ENCODE measurements at places on chromosomes 12 and 14. TPM values are rescaled to one million over a fixed set of nuclear protein-coding genes. Genes with fewer than 3 reads are reported as not detected.

DNA sequence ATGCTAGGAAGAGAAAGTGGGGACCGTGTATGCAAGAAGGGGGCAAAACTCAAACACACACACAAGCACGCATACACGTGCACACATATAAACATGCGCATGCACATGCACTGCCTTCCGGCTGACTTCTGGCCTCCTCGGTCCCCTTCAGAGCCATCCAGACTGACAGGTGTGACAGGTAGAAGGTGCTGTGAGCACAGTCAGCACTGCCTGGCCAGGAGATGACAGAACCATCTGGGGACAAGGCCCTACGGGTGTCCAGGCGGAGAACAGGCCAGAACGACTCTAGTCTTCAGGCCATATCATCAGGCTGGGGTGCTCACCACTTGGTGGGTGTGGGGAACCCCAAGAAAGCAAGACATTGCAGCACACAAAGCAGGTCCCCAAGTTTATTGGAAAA lies 7.3 kb downstream of the KRT83 start:
- H3K27me3 ChIP-seq: peaks cover 17% of the 10 kb centered on the region
- H3K36me3 ChIP-seq: no peaks in the 10 kb centered on the region
- no peaks in the 10 kb centered on the region for H3K4me1 ChIP-seq
- no peak overlapping the region for H3K27ac ChIP-seq

Gene VSX2
- total RNA-seq: not detected

Gene ACSM4
- total RNA-seq: not detected

- H3K4me1 ChIP-seq: no peaks in the 10 kb centered on the region
- H3K27ac ChIP-seq: no peak overlapping the region
- no peaks in the 10 kb centered on the region for H3K27me3 ChIP-seq
- H3K36me3 ChIP-seq: no peaks in the 10 kb centered on the region
Measured at GRCh38 chr12:130667421-130667960, 48.6 kb downstream of the RIMBP2 start.

GRCh38 chr12:65961190-65962035 lies 137.1 kb downstream of the HMGA2 start:
- no peak for DNase-seq
- no peak overlapping the region for H3K4me3 ChIP-seq
- H3K36me3 ChIP-seq: no peaks in the 10 kb centered on the region
- H3K27ac ChIP-seq: no peak overlapping the region
- H3K27me3 ChIP-seq: no peaks in the 10 kb centered on the region

DNA sequence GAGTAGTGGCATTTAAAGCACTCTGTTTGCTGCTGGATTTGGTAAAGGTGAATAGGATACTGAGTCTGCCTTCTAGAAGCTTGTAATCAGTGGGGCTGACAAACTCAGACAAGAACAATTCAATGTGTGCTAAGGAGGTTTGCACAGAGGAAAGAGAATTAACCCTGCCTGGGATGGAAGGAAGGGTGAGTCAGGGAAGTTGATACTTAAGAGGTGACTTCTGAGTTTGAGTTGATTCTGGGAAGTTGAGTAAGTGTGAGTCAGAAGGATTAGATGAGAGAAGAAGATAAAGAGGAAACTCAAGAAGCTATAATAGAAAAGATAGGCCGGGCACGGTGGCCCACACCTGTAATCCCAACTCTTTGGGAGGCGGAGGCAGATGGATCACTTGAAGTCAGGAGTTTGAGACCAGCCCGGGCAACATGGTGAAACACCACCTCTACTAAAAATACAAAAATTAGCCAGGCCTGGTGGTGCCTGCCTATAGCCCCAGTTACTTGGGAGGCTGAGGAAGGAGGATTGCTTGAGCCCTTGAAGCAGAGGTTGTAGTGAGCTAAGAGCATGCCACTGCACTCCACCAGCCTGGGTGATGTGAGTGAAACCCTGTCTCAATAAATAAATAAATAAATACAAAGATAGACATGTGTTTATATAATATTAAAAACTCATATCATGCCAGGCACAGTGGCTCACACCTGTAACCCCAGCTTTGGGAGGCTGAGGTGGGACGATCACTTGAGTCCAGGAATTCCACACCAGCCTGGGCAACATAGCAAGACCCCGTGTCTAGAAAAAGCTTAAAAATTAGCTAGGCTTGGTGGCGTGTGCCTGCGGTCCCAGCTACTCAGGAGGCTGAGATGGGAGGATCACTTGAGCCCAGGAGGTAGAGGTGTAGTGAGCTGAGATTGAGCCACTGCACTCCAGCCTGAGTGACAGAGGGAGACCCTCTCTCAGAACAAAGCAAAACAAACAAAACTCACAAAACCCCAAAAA lies 126.8 kb upstream of the CPM start:
- no peaks in the 10 kb centered on the region for H3K36me3 ChIP-seq
- no peak overlapping the region for H3K27ac ChIP-seq
- no peak for DNase-seq
- H3K4me1 ChIP-seq: no peaks in the 10 kb centered on the region
- H3K27me3 ChIP-seq: no peaks in the 10 kb centered on the region
- H3K4me3 ChIP-seq: no peak overlapping the region

DNA sequence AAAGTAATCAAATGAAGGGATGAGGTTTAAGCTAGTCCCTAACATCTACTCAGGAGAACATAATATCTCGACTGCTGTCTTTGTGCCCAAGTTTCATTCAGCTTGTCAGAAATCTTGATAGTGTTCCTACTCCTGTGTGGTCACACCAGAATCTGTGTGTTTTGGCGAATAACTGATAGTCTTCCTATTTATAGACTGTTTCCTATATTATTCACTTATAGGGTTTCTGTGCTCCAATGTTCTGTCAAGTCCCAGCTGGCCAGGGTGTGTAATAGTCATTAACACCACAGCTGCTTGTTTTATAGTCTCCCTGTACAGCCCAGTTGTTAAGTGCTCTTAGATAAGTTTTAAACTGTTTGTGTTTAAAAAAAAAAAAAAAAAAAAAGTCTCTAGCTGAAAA lies 45.9 kb downstream of the GPR135 start:
- no peaks in the 10 kb centered on the region for H3K36me3 ChIP-seq
- H3K4me3 ChIP-seq: no peak overlapping the region
- no peak overlapping the region for H3K27ac ChIP-seq
- H3K27me3 ChIP-seq: no peaks in the 10 kb centered on the region
- peaks cover 5% of the 10 kb centered on the region for H3K4me1 ChIP-seq

DNA sequence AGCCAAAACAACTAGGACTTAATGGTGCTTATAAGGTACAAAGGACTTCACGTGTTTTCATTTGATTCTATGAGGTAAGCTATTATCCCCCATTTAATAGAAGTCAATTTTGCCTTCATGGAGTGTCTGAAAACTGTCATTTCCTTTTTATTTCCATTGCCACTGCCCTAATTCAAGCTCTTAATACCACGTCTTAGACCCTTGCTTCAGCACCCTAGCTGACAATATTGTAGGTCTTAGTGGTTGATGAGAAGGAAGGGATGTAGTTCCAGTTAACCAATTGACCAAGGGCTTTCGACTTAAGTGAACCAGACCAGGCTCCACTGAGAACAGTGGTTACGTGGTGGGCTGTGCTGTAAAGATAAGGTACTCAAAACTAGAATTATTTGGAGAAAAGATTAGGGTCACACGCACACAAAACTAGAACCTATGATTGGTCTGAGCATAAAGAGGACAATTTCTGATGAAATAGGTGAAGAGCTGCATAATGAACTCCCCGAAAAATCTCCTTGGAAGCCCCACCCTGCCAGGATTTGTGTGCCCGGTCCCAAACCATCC lies 9.6 kb upstream of the ASIC1 start:
- peaks cover 3% of the 10 kb centered on the region for H3K27me3 ChIP-seq
- no peaks in the 10 kb centered on the region for H3K36me3 ChIP-seq
- H3K4me3 ChIP-seq: no peak overlapping the region

Data from GM12878 (cell line).